ENCODE measurements at places on chromosomes 6 and 20. TPM values are rescaled to one million over a fixed set of nuclear protein-coding genes. Genes with fewer than 3 reads are reported as not detected.

OTOR gene
- not detected for total RNA-seq

MOXD1 gene
- total RNA-seq = 10.6 TPM

CDK5RAP1 gene
- total RNA-seq = 28.1 TPM

GRCh38 chr6:12119085-12119588 is 107.0 kb downstream of the HIVEP1 start:
- no peaks in the 10 kb centered on the region for H3K4me1 ChIP-seq
- H3K36me3 ChIP-seq = peaks cover 24% of the 10 kb centered on the region
- H3K27me3 ChIP-seq = no peaks in the 10 kb centered on the region
- no peak for DNase-seq
- H3K27ac ChIP-seq = no peak overlapping the region
- no peak overlapping the region for H3K4me3 ChIP-seq

GRCh38 chr6:161374971-161375873 is 101.4 kb upstream of the AGPAT4 start:
- no peak overlapping the region for H3K4me3 ChIP-seq
- no peaks in the 10 kb centered on the region for H3K4me1 ChIP-seq
- no peak overlapping the region for H3K27ac ChIP-seq
- no peak for DNase-seq

- no peaks in the 10 kb centered on the region for H3K4me1 ChIP-seq
- no peaks in the 10 kb centered on the region for H3K36me3 ChIP-seq
- H3K4me3 ChIP-seq = no peak overlapping the region
- H3K27ac ChIP-seq = no peak overlapping the region
Observed at GRCh38 chr6:24504649-24505586, 10.1 kb downstream of the ALDH5A1 start.

- no peak overlapping the region for H3K27ac ChIP-seq
- peak; percentile 33 for DNase-seq
- no peaks in the 10 kb centered on the region for H3K36me3 ChIP-seq
- no peak overlapping the region for H3K4me3 ChIP-seq
- no peaks in the 10 kb centered on the region for H3K27me3 ChIP-seq
Observed at GRCh38 chr6:109760208-109760607, 69.1 kb downstream of the FIG4 start.

DNA sequence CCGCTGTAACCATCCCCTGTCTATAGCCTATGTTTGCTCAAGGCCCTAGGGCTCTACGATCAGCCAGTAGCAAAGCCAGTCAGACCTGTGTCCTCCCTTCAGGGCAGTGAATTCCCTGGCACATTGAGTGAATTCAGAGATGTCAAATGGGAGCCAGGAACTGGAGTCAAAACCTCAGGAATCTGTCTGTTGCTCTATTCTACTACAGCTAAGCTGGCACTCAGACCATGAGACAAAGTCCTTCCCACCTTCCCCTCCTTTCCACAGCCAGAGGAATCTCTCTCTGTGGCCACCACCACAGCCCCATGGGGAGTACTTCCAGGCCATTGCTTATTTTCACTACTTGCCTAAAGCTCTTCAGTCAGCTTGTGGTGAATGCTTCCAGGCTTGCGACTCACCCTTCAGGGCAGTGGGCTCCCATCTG is 82.0 kb downstream of the PKIB start:
- H3K36me3 ChIP-seq = no peaks in the 10 kb centered on the region
- H3K4me1 ChIP-seq = peaks cover 7% of the 10 kb centered on the region
- peak; percentile 75 for DNase-seq
- no peak overlapping the region for H3K4me3 ChIP-seq
- H3K27me3 ChIP-seq = no peaks in the 10 kb centered on the region
- H3K27ac ChIP-seq = no peak overlapping the region

DNA sequence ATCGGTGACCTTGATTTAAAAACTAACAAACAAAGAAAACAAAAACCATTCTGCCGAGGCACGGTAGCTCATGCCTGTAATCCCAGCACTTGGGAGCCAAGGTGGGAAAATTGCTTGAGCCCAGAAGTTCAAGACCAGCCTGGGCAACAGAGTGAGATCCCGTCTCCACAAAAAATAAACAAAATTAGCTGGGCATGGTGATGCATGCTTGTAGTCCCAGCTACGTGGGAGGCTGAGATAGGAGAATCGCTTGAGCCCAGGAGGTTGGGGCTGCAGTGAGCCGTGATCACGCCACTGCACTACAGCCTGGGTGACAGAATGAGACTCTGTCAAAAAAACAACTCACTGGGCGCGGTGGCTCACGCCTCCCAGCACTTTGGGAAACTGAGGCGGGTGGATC is 48.2 kb upstream of the TFAP2A start:
- H3K27ac ChIP-seq = no peak overlapping the region
- no peaks in the 10 kb centered on the region for H3K4me1 ChIP-seq
- DNase-seq = no peak
- H3K36me3 ChIP-seq = no peaks in the 10 kb centered on the region
- no peak overlapping the region for H3K4me3 ChIP-seq
- no peaks in the 10 kb centered on the region for H3K27me3 ChIP-seq

DNA sequence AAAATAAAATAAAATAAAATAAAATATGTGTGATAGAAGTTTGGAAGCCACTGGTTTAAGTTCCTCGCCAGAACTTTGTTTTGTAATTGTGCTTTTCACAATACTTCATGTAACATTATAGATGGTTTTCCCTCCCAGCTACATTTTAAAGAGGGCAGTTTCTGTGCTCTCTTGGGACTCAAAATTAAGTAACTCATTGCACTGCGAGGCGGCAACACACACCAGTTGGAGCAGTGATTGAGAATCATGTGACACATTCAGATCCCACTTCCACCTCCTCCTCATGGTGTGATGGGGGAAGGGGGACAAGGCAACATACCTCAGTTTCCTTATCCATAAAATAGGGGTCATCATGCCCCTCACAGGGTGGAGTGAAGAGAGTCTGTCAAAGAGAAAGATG is 7.5 kb downstream of the C2 start:
- no peak overlapping the region for H3K27ac ChIP-seq
- no peak overlapping the region for H3K4me3 ChIP-seq
- H3K4me1 ChIP-seq = peaks cover under 1% of the 10 kb centered on the region

GRCh38 chr6:109783250-109783986 is 92.3 kb downstream of the FIG4 start:
- peak; percentile 29 for DNase-seq
- peaks cover 3% of the 10 kb centered on the region for H3K36me3 ChIP-seq
- H3K27ac ChIP-seq = no peak overlapping the region
- no peaks in the 10 kb centered on the region for H3K27me3 ChIP-seq

DNA sequence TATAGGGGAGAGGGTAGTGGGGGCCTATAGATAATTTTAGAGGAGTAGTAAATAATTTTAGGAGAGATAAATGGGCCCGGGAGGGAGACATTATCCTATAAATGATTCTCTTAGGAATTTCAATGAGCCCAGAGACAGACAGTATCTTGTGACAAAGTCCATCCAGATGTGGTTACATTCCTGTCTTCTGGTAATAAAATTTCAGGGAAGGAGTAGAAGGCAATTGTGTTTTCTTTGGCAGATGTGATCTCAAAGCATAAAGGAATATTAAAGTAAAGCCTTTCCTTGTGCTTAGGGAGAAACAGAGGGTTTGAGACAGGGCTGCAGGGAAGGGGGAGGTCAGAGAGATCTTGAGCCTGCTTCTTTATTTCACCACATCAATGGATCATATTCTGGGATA is 979.8 kb upstream of the GJE1 start:
- H3K27ac ChIP-seq = no peak overlapping the region
- no peaks in the 10 kb centered on the region for H3K4me1 ChIP-seq
- no peak for DNase-seq
- no peaks in the 10 kb centered on the region for H3K36me3 ChIP-seq
- H3K27me3 ChIP-seq = no peaks in the 10 kb centered on the region
- H3K4me3 ChIP-seq = no peak overlapping the region

DNA sequence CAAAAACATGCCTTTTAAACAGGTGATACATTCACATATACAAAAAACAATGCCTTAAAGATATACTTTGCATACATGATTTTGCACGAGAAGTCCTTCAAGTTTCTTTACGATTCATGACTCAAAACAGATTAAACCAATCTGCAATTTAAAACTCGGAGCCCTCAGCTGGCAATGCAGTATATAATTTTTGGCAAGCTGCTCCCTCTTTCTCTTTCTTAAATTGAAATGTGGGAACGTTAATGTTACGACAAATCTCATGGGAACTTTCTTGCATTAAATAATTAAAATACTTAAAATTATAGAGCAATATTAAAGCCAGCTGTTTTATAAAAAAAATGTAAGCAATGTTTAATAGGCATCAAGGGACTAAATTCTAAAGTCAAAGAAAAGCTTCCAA is 334.6 kb downstream of the ESR1 start:
- DNase-seq = no peak
- H3K4me1 ChIP-seq = peaks cover 5% of the 10 kb centered on the region
- H3K36me3 ChIP-seq = peaks cover 22% of the 10 kb centered on the region
- H3K27me3 ChIP-seq = no peaks in the 10 kb centered on the region

- H3K27me3 ChIP-seq = no peaks in the 10 kb centered on the region
- H3K4me3 ChIP-seq = no peak overlapping the region
- H3K27ac ChIP-seq = peak overlapping the region; percentile 47
- peaks cover 11% of the 10 kb centered on the region for H3K4me1 ChIP-seq
Observed at GRCh38 chr6:21742238-21742660, 148.7 kb downstream of the SOX4 start.

GRCh38 chr6:106556368-106556960 is 72.8 kb downstream of the RTN4IP1 start:
- DNase-seq = peak; percentile 47
- no peaks in the 10 kb centered on the region for H3K27me3 ChIP-seq
- H3K4me3 ChIP-seq = no peak overlapping the region
- H3K27ac ChIP-seq = no peak overlapping the region
- no peaks in the 10 kb centered on the region for H3K36me3 ChIP-seq

DNA sequence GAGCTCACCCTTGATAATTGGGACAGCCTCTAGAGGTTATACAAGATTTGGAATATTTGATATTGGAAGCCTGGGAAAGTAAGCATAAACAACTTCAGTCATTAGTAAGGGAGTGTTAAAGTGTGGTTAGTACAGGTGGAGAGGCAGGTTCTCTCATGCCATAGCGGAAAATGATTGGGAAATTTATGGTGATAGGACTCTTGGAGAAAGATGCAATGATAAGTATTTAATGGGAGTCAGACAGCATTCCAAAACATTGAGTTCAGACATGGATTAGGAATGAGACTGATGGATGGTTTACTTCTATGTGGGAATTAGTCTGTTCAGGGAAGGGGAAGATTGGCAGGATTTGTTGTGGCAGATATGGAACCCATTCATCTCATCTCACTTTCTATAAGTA is 152.7 kb downstream of the MCHR2 start:
- no peak overlapping the region for H3K27ac ChIP-seq
- H3K4me1 ChIP-seq = peaks cover under 1% of the 10 kb centered on the region
- H3K27me3 ChIP-seq = peaks cover 6% of the 10 kb centered on the region
- H3K4me3 ChIP-seq = no peak overlapping the region
- no peaks in the 10 kb centered on the region for H3K36me3 ChIP-seq
- no peak for DNase-seq

GRCh38 chr6:31540640-31541039 is 1.2 kb downstream of the DDX39B start:
- H3K36me3 ChIP-seq = peaks cover 35% of the 10 kb centered on the region
- no peak for DNase-seq
- peak overlapping the region; percentile 72 for H3K4me3 ChIP-seq
- H3K27me3 ChIP-seq = no peaks in the 10 kb centered on the region

GRCh38 chr6:149154261-149154821 is 163.2 kb upstream of the TAB2 start:
- H3K4me3 ChIP-seq = no peak overlapping the region
- no peak for DNase-seq
- H3K4me1 ChIP-seq = no peaks in the 10 kb centered on the region
- peaks cover 34% of the 10 kb centered on the region for H3K27me3 ChIP-seq
- H3K27ac ChIP-seq = no peak overlapping the region

DNA sequence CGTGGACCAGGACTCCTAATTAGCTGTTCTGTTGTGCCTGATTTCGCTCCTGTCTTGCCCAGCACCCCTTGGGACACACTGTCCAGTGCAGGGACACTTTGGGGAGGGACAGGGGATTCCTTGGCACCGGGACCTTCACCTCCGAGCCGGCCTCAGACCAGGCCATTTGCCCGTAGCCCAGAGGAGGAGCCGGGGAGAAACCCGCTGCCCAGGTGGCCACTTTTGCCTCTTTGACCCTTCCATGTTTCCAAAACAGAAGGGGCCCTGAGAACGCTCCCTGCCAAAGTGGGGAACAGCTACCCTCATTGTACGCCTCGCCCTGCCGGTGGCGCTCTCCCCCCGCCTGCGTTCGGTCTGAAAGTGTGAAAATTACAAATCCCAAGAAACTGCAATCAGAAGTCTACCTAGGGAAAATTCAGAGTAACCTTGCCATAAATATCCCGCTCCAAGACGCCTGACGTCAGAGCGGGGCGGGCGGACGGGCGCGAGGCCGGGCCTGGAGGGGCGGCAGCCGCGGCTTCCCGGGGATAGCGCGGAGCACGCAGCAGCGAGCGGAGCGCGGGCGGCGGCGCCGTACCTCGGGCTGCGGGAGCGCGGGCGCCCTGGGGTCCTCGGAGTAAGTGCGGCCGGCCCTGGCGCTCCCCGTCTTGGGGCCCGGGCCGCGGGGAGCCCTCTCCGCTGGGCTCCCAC is at the start of gene DAAM2:
DAAM2 (plus strand) TSS at position 527 of the 690 bp plus-strand sequence. CDS start 63,927 bp downstream, outside the sequence.
- H3K36me3 ChIP-seq = no peaks in the 10 kb centered on the region
- no peaks in the 10 kb centered on the region for H3K27me3 ChIP-seq
- H3K27ac ChIP-seq = peak within 1 kb of the TSS; percentile 35
- peak; percentile 41 for DNase-seq
- H3K4me1 ChIP-seq = peaks cover 14% of the 10 kb centered on the region
- H3K4me3 ChIP-seq = peak within 1 kb of the TSS; percentile 49

- no peaks in the 10 kb centered on the region for H3K4me1 ChIP-seq
- H3K27ac ChIP-seq = no peak overlapping the region
- H3K27me3 ChIP-seq = no peaks in the 10 kb centered on the region
- no peaks in the 10 kb centered on the region for H3K36me3 ChIP-seq
Observed at GRCh38 chr6:102015431-102015830, 621.9 kb downstream of the GRIK2 start.

GRCh38 chr6:75170691-75171560 is 34.9 kb downstream of the COL12A1 start:
- H3K27ac ChIP-seq = peak overlapping the region; percentile 55
- DNase-seq = no peak
- peaks cover 9% of the 10 kb centered on the region for H3K4me1 ChIP-seq
- H3K27me3 ChIP-seq = no peaks in the 10 kb centered on the region
- H3K4me3 ChIP-seq = no peak overlapping the region

GRCh38 chr6:79520534-79520933 is 16.7 kb downstream of the LCA5 start:
- DNase-seq = peak; percentile 60
- no peaks in the 10 kb centered on the region for H3K27me3 ChIP-seq
- no peak overlapping the region for H3K27ac ChIP-seq
- no peak overlapping the region for H3K4me3 ChIP-seq
- H3K36me3 ChIP-seq = no peaks in the 10 kb centered on the region

DNA sequence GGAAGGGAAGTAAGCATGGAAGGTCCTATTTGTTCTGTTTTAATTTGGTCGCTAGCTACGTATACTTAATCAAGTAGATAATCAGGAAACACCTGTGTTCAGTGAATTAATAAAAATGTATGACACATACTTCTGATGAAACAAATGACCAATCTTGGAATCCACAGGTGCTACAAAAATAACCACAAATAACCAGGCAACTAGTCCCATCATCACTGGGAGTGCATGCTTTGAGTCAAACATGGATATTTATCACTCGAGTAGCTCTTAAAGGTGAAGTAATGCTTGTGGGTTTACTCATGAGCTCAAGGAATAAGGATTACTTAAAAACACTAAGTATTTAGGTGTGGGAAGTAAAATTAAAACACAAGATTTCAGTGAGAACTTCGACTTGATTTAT is 285.6 kb upstream of the ID4 start:
- H3K27me3 ChIP-seq = no peaks in the 10 kb centered on the region
- no peaks in the 10 kb centered on the region for H3K36me3 ChIP-seq
- no peak overlapping the region for H3K4me3 ChIP-seq
- H3K27ac ChIP-seq = no peak overlapping the region
- no peaks in the 10 kb centered on the region for H3K4me1 ChIP-seq

- H3K36me3 ChIP-seq = no peaks in the 10 kb centered on the region
- no peaks in the 10 kb centered on the region for H3K4me1 ChIP-seq
- H3K27ac ChIP-seq = no peak overlapping the region
- no peak for DNase-seq
Observed at GRCh38 chr6:144823131-144823530, 538.0 kb downstream of the UTRN start.

Measured in IMR-90 (cell line).